Activated CD4-positive, CD25-positive, alpha-beta regulatory T cell (primary cell): ENCODE measurements at places on chromosomes 12 and 14.

GRCh38 chr12:26323673-26324072, 128.3 kb downstream of the SSPN start:
- no peak for DNase-seq

DNA sequence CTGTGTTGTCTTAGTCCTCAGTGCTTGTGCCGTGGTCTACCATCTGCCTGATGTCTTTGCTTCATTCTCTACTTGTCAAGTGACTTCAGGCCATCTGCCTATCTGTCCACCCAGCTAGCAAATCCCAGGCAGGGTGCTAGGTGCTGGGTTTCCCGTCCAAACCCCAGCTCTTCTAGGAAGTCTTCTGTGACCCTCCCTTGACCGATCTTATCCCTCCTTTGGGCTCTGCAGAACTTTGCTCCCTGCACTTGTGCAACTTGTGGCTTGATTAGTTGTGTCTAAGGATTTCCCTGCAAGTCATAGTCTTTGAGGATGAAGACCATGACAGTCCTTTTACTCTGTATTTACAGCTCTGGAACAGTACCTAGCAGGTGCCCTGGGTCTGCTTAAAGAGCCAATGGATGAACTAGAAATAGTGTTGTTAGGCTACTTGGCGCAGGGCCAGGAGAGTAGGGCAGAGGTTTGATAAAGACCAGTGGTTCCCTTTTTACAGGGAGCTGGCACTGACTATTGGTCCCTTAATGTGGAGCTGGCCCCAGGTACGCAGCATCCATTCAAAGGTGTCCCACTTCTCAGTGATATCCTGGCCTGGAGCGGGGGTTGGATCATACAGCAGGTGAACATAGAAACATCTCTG, 60.1 kb downstream of the ADCK1 start:
- no peak for DNase-seq

DNA sequence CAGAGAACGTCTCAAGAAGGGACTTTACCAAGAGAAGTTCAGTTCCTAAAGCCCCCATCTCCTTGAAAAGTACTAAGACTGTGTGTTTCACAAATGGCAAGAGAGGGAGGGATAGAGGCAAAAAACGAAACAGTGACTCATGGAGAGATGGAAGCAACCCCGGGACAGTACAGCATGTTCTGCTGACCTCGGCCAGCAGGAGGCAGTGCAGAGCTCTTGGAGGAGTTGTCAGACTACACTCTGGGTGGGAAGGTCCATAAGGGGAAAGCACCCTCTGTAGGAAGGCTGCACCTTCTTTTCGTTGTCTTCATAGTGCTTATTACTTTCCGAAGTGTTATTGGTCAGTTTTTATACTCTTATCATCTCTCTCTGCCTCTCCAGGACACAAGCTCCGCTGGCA, 525.2 kb upstream of the CCDC196 start:
- peak; percentile 35 for DNase-seq

GRCh38 chr12:110546339-110546738, 36.8 kb downstream of the PPTC7 start:
- DNase-seq: no peak

- no peak for DNase-seq
Measured at GRCh38 chr14:98186140-98186539, 1085.9 kb downstream of the BCL11B start.
